Activated naive CD4-positive, alpha-beta T cell treated with Interleukin-2 at 50 U/mL for 16 hours (primary cell): ENCODE measurements at places on chromosomes 3 and 15.

GRCh38 chr3:62332835-62333244 lies 40.5 kb downstream of the FEZF2 start:
- DNase-seq, result no peak

DNA sequence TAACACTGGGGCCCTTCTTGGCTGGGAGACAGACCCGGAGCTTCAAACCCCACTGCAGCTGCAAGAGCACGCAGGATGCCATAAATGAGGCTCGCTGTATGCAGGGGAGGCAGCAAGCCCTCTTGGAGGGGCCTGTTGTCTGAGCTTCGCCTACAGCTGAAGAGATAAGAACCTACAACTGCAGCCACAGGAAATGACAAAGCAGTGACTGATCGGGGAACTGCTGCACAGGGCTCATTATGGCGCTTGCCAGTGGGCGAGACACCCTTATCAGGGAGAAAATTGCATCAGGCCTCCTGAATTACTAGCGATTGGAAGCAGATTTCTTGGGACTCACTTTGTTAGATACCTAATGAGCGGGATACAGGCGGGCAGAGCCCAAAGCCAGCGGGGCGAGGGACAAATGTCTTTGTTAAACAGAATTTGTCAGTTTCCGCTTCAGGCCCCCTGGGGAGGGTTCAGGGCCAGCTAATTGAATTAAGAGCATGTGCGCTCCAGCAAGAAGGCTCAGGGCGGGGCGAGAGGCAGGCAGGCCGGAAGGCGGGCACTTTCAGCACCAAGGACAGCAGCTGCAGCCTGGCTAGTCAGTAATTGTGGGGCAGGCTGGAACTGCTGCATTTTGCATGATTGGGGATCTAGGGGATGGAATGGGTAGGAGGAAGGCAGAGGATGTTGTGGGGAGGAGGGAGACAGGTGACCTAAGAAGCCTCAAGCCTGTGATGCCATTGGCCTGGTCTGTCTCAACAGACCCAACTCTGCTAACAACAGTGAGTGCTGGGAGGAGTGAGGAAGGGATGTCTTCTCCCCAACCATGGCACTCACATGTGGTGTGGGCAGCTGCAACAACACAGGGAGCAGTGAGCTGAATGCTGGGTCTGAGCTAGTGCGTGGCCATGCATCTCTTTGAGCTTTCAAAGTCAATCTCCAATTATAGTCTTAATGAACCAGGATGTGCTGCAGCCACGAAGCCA lies 55.3 kb downstream of the CCDC33 start:
- peak; percentile 59 for DNase-seq

DNA sequence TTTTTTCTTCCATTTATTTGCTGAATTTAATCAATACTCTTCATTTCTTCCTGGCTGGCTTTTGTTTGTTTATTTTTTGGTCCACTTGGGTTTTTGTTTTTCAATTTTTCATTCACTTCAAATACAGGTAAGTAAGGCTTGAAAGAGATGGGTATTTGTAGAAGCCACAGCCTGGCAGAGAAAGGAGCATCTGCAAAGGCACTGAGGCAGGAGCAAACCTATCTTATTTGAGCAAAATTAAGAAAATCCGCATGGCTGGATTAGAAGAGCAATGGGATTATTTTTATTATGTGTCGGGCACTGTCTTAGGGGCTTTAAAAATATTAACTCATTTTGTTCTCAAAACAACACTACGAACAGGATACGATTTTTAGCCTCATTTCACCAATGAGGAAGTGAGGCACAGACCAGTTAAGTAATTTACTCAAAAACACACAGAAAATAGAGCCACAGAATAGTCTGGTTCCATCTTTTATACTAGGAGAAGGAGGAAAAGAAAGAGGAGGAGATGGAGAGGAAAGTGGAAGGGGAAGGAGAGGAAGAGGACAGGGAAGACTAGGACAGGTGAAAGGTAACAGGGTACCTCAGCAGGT lies 35.1 kb upstream of the CCDC80 start:
- no peak for DNase-seq

DNA sequence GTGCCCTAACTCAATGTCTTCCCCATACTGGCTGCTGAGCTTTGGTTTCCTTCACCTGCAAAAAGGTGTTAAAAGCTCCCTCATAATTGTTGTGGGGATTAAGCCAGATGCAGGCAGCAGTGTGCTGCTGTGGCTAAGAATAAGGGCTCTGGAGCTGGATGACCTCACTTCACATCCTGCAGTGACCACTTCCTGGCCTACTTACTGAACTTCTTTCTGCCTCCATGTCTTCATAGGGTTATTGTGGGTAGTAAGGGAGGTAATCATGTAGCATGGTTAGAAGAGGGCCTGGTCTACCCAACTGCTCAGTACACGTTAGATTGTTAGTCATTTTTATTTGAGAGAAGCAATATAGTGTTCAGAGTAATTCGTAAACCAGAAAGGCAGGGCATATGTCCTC lies 18.4 kb downstream of the GYG1 start:
- DNase-seq, result no peak

- DNase-seq, result no peak
These were observed 23.1 kb downstream of the B3GALNT1 start for GRCh38 chr3:161082063-161082462.

DNA sequence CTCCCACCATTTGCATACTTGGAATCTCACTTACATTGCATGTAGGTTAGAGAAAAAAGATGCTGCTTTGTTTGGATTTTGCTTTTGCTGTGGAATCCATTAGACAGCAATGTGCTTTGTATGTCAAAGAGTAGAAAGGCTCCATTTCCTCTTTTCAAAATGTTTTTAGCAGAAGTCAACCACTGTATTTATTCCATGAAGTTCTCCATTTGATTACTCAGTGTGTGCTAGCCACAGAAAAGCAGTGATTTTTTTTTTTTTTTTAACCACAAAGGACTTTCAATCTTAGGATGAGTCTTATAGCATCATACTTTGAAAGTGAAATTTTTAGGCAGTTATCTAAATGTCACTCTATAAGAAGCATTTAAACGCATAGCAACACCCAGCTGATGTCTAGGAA lies 285.0 kb upstream of the ADAMTS9 start:
- no peak for DNase-seq

- no peak for DNase-seq
These were observed 10.2 kb upstream of the TRIM69 start for GRCh38 chr15:44726136-44726535.

- no peak for DNase-seq
These were observed 102.0 kb upstream of the MYRIP start for GRCh38 chr3:39707314-39707909.

DNA sequence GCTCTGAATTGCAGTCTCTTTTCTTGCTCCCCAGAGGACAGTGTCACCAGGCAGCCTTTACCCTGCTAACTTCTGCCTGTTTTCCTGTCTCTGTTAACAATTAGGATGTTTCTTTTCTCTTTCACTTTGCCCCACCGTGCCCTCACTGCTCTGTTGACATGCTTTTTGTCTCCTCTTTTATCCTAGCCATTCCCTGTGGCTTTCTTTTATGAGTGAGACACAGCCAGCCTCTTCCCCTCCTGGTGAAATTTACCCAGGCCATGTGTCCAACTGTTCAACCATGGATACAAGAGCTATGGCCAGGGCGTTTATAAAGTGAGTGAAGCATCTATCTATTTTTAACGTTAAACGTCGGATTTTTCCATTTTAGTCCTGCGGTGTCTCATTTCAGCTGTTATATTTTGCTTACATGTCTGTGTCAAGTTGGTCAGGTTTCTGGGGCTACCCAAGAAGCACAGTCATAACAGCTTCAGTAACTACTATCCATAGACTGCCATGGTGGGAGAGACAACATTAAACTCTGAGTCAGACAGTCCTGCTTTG lies 443.2 kb upstream of the AZI2 start:
- no peak for DNase-seq

DNA sequence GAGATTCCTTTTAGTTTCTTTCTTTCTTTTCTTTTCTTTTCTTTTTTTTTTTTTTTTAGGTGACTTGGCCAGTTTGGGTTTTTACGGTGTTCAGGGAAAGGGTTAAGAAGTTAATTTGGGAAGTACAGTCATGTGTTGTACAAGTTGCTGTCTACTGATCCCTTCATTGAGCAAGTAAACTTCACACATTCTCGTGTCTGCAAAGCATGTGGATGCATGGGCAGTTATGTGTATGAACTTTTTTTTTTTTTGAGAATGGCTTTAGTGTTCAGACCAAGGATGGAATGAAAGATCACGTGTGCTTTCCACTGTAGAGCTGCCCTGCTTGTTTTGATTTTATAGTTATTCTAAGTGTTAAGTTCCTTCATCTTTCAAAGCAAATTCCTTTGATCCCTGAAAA lies 132.3 kb downstream of the PGPEP1L start:
- no peak for DNase-seq

- peak; percentile 40 for DNase-seq
These were observed 15.1 kb upstream of the TCAIM start for GRCh38 chr3:44323341-44323955.

GRCh38 chr3:72591522-72592421 lies 256.5 kb downstream of the SHQ1 start:
- DNase-seq, result no peak

DNA sequence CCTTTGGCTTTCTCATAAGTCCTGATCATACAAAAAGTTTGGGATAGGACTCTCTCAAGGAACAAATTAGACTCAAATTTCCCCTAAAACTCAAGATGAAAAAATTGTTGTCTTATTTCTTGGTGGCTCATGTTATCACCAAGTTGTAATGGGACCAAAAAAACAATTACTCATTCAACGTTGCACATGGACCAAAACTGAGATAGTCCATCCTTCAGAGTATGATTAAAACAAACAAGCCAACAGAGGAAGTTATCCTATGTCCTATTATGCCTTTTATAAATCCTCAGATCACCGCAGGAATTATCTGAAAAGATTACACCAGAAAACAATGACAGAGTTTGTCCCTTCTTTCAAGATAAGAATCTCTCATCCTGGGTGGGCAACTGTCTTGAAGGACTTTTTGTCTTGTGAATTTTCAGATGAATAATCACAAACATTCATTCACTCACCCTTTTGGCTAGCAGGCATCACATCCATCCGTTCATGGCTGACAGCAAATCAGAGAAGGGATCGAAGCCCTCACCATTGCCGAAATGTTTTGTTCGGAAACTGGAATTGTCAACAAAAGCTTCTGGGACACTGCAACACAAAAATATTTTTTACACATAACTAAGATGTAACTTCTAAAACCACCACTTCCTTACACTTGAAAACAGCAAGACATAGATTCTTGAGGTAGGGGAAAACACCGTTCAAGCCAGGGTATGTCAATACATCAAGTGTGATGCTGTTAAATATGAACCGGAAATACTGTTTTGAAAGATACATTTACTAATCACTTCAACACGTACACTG lies 90.4 kb downstream of the FOXP1 start:
- DNase-seq, result no peak
